ENCODE measurements at places on chromosomes 7 and 10.

GRCh38 chr7:149430192-149430591 lies 30.7 kb downstream of the ZNF777 start:
- DNase-seq: no peak

GRCh38 chr10:4541292-4541691 lies 284.7 kb upstream of the AKR1E2 start:
- no peak for DNase-seq

GRCh38 chr10:24381235-24382010 lies 172.5 kb downstream of the KIAA1217 start:
- DNase-seq: no peak

GRCh38 chr7:32289651-32290414 lies 200.3 kb downstream of the LSM5 start:
- no peak for DNase-seq

- no peak for DNase-seq
These were observed 512 bp downstream of the OSBPL3 start for GRCh38 chr7:24979470-24979862.

DNA sequence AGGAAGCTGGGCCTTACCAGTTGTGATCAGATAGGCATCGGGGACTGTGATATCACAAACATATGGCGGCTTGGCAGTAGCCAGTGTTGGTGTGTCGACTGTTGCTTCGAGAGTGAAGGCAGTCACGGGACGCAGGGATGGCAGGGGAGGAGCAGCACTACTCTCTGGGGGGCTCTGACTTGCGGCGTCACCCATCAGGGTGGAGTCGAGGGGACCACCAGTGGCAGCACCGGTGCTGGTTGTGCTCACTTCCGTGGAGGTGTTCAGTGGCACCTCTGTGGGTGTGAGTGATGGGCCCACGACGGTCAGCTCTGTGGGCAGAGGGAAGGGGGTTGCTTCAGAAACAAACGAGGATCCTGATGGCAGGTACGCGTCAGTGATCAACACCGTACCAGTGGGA lies 64.5 kb downstream of the KIAA1549 start:
- no peak for DNase-seq

DNA sequence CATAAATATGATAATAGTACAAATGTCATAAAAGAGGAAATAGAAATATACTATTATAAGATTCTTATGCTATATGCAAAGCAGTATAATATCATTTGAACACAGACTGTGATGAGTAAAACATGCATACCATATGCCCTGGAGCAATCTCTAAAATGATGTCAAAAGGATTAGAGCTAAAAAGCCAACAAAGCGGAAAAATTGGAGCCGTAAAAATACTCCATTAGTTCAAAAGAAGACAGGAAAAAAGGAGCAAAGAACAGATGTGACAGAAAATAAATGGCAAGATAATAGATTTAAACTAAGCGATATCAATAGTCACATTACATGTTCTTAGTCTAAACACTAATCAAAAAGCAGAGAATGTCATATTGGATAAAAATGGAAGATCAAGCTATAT lies 191.0 kb upstream of the PLPP4 start:
- DNase-seq: no peak

GRCh38 chr10:15780353-15781135 lies 60.8 kb upstream of the ITGA8 start:
- no peak for DNase-seq

GRCh38 chr7:121473645-121474300 lies 77.7 kb upstream of the FAM3C start:
- DNase-seq: no peak

GRCh38 chr7:121803039-121803438 lies 69.9 kb upstream of the PTPRZ1 start:
- no peak for DNase-seq

DNA sequence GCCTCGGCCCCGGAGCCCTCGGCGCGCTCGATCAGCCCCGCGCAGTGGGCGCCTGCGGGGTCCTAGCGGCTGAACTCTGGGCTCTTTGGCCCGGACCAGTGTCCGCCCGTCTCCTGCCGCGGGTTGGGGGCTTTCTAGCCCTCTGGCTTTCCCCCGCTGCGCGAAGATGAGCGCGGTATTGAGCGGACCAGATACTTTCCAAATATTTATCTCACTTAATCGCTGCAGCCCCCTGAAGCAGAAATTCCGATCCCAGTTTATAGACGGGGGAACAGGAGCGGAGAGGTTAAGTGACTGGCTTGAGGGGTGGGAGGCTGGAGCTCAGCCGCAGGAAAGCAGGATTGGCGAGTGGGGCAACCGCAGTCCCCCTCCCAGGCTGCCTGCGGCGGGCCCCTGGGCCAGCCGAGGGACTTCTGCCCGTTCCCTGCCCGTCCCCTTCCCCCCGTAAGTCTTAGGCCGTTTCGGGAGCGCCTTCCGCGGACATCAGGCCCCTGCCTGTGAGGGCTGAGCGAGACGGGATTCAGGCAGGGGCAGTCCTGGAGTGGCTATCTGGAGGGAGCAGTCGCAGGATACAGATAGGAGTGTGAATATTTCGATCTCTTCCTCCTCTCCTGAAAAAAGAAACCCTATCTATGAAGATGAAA lies 565 bp downstream of the STRIP2 start:
- DNase-seq: no peak

DNA sequence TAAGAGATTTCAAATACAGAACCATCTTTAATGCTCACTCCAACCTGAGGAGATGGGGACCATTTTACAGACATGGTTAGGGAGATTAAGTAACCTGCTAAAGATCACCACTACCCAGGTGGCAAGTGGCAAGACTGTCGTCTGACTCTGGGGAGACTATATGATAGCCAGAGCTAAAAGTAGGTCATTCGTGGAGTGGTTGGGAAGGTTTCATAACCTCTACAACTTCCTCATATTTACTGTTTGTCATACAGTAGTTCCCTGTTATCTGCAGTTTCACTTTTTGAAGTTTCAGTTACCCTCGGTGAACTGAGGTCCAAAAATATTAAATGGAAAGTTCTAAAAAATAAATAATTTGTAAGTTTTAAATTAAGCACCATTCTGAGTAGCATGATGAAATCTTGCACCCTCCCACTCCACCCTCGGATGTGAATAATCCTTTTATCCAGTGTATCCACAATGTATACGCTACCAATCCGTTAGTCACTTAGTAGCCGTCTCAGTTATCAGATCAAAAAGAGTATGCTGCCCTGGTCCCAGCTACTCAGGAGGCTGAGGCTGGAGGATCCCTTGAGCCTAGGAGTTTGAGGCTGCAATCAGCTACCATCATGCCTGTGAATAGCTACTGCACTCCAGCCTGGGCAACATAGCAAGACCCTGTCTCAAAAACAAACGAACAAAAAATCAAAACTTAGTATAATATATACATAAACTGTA lies 14.9 kb upstream of the LGI1 start:
- no peak for DNase-seq
